Myocyte (in vitro differentiated cells): ENCODE measurements at places on chromosomes 5 and 9. TPM values are rescaled to one million over a fixed set of nuclear protein-coding genes. Genes with fewer than 3 reads are reported as not detected.

LCN2 gene
- not detected in 2 replicates for total RNA-seq

- DNase-seq: peak; percentile 45
Measured at GRCh38 chr5:74094096-74094781, 468.2 kb downstream of the ARHGEF28 start.

TMEM215 gene
- not detected in 2 replicates for total RNA-seq

GRCh38 chr5:60522292-60522905 lies 177.6 kb downstream of the DEPDC1B start:
- no peak for DNase-seq

UNC13B gene
- total RNA-seq: 19.0 and 22.9 TPM in 2 replicates

DNA sequence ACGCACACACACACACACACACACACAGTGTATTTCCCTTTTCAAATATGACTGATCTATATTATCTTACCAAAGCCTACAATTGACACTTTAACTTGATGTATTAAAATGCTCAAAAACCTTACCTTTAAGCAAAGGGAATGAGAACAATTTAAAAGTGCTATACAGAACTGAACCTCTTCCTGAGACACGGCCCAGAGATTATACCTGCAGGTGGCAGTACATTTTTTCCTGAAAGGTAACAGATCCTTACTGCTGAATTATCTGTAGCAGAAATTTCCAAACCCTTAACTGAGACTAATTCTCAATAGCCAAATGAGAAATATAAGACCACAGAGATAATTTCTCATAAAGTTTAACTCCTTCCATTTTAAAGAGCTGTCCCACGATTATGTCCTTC lies 91.1 kb downstream of the MYO10 start:
- no peak for DNase-seq

BTNL8 gene
- total RNA-seq: not detected in 2 replicates

DNA sequence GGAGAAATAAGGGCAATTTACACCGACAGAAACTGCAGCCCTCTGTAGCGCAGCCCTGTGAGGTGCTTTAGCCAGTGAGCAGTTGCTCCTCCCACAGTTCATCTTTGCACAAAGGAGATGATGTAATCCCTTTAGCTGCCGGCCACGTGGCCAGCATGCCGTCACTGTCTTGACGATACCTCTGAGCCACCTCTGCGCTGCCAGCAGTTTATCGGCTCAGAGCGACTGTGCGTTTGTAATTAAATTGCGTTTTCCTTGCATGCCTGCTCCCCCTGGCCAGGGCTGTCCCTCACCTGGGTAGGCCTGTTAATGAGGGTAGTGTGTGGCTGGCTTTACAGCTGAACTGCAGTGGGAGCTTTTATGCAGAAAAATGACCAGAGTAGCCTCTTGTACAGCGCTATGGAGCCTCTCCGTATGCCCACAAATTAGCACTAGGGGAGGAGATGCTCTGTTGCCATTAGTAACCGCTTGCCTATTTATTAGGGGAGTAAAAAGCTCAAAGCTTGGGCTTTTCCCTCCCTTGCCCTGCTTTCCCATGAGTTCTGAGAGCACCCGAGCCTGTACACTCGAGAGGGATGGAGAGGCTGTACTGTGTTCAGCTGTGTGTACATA lies 107.0 kb downstream of the TRIO start:
- DNase-seq: no peak

SDHA gene
- total RNA-seq: 142 and 184 TPM in 2 replicates

DROSHA gene
- total RNA-seq: 23.3 and 37.4 TPM in 2 replicates

ARSK gene
- total RNA-seq: 8.5 and 9.4 TPM in 2 replicates

C7 gene
- total RNA-seq: 3.6 and 25.8 TPM in 2 replicates

DNA sequence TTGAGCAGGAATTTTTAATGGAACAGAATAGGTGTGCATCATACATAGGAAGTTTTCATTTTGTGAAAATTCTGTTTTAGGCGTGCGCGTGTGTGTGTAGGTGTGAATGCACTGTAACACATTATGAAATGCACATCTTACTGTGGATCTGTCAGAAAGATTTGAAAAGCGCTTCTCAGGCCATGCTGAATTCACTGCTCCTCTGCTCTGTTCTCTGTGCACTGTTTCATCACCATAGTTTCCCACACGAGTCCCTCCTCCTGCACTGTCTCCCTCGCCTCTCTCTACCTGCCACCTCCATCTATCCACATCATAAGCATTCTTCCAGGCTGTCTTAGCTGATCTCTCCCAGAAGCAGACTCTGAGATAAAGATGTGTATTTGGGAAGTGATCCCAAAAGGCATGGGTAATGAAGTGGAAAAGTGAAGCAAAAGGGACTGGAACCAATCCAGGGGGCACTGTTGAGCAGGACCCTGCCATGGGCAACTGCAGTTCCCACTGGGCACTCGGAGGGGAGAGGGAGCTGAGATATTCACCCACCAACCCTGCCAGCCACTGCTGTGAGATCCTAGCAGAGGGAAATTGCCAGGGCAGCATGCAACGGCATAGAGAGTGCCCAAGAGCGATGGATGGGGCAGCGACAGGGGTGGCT lies 65.9 kb downstream of the GABBR2 start:
- DNase-seq: no peak

DNA sequence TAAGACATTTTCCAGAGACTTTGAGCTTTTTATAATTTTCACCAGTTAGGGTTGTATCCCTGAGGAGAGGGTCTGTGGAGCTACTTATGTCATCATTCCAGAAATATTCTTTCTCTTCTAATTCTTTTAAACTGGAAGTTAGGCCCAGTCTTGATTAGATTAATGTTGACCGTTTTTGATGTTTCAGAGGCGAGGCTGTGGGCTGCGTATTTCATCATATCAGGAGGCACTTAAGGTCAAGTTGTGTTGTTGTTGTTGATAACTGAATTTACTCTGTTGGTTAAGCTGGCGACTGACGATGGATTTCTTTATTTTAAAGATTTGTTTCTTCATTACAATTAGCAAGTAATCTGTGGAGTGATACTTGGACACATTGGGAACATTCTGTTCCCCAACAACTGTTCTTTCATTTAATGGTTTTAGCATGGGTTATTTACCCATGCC lies 20.1 kb downstream of the IPO11 start:
- peak; percentile 13 for DNase-seq

- DNase-seq: no peak
Measured at GRCh38 chr5:137090721-137091120, 408.4 kb downstream of the SPOCK1 start.

DNA sequence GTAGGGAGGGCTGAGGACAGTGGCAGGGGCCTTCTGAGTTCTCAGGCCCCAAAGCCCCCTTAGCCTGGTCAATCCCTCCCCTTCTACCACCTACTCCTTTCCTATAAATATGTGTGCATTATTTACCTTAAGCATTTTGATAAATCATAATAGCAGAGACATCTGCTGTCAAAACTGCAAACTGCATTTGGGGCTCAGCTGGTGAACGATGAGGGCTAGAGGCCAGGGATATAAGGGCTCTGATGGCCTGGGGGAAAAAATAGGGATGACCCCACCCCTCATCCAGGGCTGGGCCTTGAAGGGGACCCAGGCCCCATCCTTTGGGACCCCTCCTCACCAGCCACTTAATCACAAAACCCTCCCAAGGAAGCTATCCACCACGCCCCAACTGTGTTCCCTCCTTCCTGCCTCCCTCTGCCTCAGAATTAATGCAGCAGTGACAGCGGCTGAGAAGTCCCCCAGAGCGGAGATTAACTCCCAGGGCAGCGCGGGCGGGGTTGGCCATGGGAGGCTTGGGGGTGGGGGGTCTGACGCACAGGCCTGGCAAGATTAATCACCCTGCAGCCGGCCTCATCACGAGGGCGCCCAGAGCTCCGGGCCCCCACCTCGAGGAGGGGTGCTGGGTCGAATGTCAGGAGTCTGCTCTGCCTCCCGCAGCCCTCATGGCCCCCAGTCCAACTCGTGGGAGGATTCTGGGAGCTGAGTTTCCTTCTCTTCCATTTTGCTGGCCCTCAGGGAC lies 42.1 kb downstream of the CXXC5 start:
- DNase-seq: peak; percentile 81

DNA sequence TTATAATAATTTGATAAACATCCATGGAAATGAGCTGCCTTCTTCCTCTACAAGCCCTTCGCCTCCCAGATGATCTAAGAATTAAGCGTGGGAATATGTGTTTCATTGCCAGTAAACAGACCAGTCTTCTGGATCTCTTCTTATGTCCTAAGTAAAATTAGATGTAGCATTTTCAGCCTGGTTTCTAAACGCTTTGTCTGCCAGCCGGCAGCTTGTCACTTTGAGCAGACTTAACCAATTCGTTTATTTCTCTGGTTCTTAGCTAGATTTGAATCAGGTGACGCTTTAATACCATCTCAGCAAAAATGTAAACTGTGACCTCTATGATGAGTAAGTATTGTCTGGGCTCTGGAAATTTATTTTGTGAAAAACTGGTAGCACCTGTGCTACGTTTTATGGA lies 380.6 kb upstream of the NUDT12 start:
- no peak for DNase-seq

FREM1 gene
- total RNA-seq: 0.43 and 0.57 TPM in 2 replicates

FOXD4L5 gene
- total RNA-seq: not detected in 2 replicates
